8988T (cell line): ENCODE measurements at places on chromosomes 5 and 9.

DNA sequence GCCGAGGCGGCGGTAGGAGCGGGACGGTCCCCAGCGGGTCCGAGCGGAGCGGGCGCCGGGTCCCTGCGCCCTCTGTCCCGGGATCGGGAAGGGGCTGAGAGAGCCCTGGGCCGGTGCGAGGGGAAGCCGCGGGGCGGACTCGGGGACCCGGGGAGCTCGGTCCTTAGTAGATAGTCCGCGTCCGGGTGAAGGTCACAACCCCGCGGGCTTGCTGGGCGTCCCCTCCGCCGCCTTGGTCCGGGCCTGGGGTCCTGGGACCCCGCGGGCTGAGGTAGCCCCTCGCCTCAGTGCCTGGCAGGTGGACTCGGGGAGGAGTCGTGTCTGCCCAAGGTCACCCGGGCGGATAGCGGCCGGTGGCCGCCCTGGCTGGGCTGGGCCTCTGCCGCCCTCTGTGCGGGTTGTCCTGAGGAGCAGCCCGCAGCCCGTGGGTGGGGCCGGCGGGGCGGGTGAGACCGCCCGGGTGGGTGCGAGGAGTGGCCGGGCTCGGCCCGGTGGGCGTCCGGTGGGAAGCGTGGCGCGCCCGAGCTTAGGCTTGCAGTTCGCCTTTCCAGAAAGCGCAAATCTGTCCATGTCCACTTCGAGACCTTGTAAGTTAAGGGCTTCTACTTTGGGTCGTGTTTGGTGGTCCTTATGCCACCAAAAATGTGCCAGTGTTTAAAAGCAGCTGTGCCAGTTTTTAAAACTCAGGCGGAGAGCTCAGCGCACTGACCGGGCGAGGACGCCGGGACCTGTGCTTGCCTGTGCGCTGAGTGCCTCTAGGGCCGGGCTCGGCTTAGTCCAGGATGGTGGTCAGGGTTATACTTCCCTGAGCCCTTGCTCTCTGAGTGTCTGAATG is 554 bp downstream of the SDHA start:
- DNase-seq, result peak; percentile 25

GRCh38 chr5:51273021-51273420 is 110.2 kb upstream of the ISL1 start:
- DNase-seq, result no peak

GRCh38 chr9:114621561-114621960 is 10.5 kb downstream of the TMEM268 start:
- no peak for DNase-seq

- DNase-seq, result no peak
Observed at GRCh38 chr9:26078706-26079105, 400.5 kb upstream of the TUSC1 start.

- no peak for DNase-seq
Observed at GRCh38 chr9:134867917-134868750, 12.5 kb upstream of the FCN2 start.

GRCh38 chr5:18375641-18376040 is 741.4 kb downstream of the TAF11L14 start:
- DNase-seq, result no peak

- no peak for DNase-seq
Observed at GRCh38 chr5:172417130-172417841, 37.0 kb downstream of the SH3PXD2B start.

- no peak for DNase-seq
Observed at GRCh38 chr9:35163413-35163812, 1.6 kb downstream of the UNC13B start.

- DNase-seq, result no peak
Observed at GRCh38 chr5:6591671-6592288, 41.1 kb downstream of the NSUN2 start.

DNA sequence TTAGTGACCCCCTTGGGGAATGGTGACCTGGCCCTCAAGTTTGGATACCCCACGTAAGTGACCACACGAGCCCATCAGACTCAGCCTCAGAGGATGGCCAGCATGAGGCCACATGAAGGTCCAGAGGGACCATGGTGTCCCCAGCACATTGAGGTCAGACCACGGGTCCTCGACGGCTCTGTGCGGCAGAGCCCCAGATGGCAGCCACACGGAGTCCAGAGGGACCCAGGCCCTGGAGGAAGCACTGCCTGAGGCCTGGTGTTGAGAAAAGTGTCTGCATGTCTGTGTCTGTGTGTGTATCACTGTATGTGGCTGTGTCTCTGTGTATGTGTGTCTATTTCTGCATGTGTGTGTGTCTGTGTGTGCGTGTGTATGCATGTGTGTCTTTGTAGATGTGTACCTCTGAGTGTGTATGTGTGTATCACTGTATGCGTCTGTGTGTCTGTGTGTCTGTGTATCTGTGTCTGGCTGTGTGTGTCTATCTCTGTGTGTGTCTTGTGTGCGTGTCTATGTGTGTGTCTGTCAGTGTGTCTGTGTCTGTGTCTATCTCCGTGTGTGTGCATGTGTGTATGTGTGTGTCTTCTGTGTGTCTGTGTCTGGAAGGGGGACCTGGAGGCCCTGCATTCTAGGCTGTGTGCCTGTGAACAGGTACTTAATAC is 992 bp downstream of the LCNL1 start:
- no peak for DNase-seq

- DNase-seq, result no peak
Observed at GRCh38 chr9:112179816-112180215, 4.7 kb upstream of the SUSD1 start.

DNA sequence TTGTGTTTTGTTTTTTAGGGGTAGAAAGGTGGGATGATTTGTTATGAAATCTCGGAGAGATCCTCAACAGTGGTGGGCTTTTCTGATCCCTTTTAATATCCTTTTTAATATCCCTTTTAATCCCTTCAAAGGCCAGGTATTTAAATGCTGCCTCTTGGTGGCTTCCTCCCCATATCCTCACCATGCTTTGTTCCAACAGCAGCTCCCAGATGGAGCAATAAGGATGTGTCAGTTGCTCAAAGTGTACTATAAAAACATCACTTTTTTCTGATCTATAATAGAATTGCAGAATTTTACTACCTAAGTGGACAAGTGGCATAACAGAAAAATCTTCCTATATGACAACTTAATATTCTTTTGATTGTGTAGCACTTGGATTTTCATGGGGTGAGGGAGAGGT is 160.1 kb downstream of the GNAQ start:
- no peak for DNase-seq

DNA sequence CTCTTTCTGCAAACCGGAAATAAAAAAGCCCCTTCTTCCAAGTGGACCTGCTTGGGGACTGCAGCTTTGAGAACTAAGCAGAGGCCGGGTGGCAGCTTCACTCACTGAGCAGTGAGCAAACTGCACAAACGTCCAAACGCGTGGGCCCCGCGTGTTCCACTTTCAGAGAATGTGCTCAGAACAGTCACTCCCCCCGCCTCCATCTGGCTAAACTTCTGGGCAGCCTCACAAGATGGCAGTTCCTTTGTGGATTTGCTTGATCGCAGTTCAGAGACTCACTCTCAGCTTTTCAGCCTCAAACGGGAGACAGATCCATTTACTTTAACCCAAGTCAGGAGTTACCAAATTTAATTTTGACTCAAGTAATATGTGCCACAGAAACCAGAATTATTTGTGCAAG is 216.6 kb downstream of the TLE1 start:
- DNase-seq, result no peak
